ENCODE measurements at places on chromosomes 6 and 20.

GRCh38 chr6:128284128-128284527, 236.3 kb downstream of the PTPRK start:
- DNase-seq: no peak

DNA sequence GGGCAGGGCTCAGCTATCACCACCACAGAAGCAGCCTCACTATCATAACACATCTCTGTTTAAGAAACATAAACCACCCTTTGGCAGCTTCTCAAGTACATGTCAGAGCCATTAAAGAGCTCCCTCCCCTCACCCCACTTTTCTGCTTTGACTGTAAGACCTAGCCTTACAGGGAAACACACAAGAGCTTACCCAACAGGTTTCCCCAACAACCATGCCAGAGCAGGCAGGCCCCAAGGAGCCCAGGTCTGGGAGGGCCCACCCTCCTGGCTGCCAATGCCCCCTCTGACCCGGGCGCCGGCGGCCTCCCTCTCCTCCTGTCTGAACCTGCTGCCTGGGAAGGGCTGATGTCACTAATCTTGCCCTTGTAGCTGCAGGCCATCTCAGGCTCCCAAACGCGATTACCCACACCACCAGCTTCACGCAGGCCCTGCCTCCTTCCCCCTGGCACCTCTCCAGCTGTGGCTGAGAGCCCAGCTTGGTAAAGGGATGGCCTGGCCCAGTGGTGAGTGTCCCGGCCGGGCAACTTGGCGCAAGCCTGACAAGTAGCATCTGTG, 402.0 kb downstream of the MAFB start:
- DNase-seq: no peak

- DNase-seq: no peak
These were observed 75.3 kb upstream of the RIPOR2 start for GRCh38 chr6:25010902-25011625.

- no peak for DNase-seq
These were observed 108.3 kb upstream of the PHACTR3 start for GRCh38 chr20:59495894-59496510.

GRCh38 chr6:18495236-18495635, 108.1 kb downstream of the RNF144B start:
- DNase-seq: peak; percentile 91

GRCh38 chr6:100057941-100058340, 63.9 kb upstream of the MCHR2 start:
- no peak for DNase-seq

GRCh38 chr6:43578748-43579147, 2.8 kb downstream of the POLH start:
- no peak for DNase-seq

GRCh38 chr20:420721-421574, 12.8 kb downstream of the RBCK1 start:
- no peak for DNase-seq

GRCh38 chr6:160365117-160365516, 16.9 kb downstream of the SLC22A3 start:
- no peak for DNase-seq

DNA sequence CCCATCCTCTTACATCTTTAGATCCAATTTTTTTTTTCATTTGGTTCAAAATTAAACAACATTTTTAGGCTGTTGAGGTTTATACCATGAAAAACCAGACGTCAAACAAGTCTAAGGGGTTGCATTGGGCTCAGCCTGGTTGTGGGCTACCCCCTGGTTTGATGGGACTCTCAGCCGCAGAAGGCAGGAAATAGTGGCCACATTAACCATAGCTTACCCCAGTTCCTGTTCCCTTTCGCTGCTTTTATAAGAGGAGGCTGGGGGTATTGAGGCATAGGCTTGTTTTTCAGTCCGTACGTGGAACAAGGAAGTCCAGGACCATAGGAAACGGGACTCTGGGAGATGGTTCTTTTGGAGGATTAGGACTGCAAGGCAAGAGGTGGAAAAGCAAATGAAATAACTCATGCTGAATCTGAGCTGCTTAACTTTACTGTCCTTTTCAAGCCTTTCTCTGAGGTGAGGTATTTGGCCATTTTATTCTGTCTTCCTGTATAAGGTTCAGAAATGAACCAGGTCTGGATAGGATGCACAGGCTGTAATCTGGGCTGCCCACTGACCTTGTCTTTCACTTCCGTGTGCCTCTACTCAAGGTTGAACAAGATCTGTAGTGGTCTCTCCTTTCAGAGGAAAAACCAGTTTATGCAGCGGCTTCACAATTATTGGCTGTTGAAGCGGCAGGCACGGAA, 7.7 kb downstream of the BRPF3 start:
- no peak for DNase-seq

DNA sequence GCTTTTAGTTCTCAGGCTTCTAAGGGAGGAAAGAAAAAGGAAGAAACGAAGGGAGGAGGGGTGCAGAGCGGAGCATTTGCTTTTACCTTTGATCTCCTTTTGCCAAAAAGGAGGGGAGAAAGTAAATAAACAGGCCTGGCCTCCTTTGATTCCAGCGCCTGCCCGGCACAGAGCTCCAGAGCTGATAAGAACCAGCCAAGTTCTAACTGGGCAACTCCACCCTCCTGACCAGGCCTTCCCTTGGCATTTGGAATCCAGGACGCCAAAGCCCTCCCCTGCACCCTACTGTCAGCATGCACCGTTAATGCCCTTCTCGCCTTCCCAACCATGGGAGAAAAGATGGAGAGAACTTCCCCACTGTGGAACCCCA, 120.8 kb upstream of the PTPN1 start:
- no peak for DNase-seq

DNA sequence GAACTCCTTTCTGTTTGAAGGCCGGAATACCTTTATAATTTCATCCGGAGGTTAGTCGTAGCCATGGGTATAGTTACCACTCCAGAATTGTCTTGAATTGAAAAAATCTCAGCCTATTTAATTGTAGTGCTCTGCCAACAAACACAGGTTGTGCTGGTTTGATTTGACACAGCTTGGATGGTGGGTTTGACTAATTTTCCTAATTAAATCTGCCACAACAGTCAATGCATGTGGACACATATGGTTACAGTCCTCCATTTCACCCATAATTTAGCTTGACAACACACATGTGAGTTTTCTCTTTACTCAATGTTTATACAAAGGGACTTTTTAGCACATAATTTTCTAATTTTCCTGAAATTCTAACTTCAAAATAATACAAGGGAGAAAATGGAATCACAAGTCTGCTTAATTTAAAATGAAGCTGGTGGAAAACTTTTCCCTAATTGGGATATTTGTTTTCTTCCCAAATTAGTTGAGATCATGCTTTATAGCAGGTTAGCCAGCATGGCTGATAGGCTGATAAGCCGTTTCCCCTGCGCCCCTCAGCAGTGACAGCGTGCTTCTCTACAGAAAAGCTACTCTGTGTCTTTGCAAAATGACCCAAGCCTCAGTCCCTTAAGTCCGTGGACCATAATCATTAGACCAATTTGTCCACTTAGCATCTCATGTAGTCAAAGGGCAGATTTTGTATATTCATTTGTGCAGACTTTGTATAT, 463.5 kb upstream of the FLRT3 start:
- no peak for DNase-seq

- DNase-seq: no peak
These were observed 93.5 kb downstream of the RPS12 start for GRCh38 chr6:132907914-132908313.

DNA sequence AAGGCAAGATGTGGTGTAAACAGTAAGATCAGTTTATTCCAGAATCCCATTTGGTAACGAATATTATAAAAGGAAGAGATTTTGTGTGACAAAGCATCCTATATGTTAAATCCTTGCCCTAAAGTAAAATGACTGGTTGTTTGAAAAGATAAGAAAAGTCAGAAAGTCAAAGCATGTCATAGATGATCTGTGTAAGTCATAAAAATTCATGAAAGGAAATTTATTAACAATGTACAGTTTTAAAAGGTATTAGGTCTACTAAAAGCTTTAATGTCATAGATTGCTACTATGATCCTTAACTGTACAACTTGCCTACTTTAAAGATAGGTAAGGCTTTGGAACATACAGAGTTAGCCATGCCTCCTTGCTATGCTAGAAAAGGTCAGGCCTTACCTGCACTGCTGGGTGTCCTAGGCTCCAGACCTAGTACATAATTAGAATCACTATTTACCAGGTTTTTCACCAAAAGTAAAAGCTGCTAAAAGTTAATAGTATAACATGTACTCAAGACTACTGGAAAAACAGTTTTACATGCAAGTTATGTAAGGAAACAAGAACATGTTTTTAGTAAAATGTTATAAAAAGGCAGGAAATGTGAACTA, 1090.1 kb upstream of the ADGRB3 start:
- no peak for DNase-seq

DNA sequence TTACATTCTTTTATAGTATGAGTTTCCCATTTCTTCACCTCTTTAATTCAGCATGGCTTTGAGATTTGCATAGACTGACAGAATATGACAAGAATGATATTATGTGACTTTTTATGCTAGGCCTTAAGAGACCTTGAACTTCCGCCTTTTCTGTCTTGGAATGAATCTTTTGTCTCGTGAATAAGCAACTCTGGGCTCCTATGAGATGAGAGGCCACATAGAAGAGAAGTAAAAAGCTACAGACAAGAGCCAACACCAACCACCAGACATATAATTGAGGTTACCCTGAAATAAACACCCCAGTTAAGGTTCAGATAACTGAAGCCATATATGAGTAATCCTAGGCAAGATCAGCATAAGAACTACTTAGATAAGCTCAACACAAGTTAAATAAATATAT, 600.8 kb downstream of the MEI4 start:
- no peak for DNase-seq

- no peak for DNase-seq
These were observed 3.9 kb upstream of the PRDM13 start for GRCh38 chr6:99602520-99603420.

DNA sequence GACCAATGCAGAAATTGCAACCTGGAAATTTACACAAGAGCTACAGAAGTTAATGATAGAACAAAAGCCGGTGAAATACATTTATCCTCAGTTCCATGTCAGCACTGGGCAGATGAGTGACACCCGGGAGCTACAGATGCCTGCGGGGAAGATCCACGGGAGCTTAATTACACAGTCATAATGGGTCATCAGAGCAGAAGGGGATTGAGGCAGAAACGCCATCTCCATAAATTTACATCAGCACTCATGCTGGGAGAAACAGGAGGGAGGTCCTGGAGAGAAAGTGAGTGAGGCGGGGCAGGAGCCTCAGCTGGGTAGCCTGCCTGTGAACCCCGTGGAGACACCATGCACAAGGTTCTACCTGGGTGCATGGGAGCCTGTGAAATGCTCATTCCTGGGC, 37.6 kb upstream of the CST7 start:
- no peak for DNase-seq

GRCh38 chr20:53445932-53446331, 147.7 kb downstream of the ZNF217 start:
- no peak for DNase-seq

DNA sequence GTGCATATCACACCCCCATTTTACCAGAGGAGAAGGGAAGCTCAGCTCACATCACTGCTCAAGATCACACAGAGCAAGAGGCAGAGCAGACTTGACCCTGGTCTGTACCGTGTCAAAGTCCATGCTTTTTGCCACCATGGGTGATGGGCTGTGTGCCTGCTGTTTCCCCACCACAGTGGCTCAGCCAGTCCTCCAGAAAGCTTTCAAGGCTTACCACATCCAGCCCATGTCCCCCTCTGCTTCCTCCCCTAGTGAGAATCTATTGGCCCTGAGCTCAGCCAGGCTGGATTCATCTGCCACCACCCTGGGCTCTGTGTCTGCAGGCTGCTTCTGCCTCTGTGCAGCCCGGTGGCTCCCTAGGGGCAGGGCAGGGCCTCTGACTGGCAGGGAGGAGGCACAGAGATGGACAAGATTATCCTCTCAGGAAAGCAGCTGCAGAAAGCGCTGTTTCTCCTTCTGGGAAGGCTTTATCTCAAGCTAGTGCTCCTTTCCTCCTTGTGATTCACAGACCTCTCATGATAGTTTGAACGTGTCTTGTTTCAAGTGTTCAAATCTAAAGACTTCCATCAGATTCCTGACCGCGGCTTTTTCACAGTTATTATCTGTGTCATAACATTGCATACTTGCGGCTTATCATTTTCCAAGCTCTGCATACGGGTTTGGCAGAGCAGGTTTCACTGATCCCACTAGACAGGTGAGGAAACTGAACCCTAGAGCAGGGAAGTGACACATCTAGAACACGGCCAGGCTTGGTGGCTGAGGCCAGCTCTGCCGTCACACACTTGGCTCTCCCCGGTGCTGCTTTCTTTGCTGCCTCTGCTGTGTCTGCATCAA, 37.4 kb downstream of the VEGFA start:
- DNase-seq: no peak

- DNase-seq: no peak
These were observed 311.0 kb downstream of the CENPW start for GRCh38 chr6:126650931-126651330.

- DNase-seq: peak; percentile 67
These were observed 253.2 kb downstream of the UST start for GRCh38 chr6:148999929-149000468.

DNA sequence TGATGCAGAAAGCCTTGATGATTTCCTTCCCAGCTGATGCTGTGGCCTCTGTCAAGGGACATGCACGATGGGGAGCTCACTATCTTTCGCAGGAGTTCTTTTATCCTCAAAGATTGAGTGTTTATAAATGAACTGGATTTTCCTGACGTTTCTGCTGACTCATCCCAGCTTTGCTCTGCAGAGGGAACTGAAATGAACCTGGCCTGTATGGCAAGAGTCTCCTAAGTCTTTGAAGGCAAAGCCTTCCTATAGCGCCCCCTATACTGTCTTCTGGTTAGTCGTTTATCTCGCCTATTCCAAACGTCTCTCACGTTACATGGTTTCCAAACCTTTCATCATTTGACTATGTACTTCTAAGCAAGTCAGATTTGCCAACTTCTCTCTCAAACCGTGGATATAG, 565.3 kb downstream of the KIF16B start:
- DNase-seq: no peak

GRCh38 chr6:56555438-56555872, 87.2 kb downstream of the DST start:
- DNase-seq: no peak

GRCh38 chr6:129186988-129187387, 304.1 kb downstream of the LAMA2 start:
- peak; percentile 38 for DNase-seq

GRCh38 chr6:135066806-135067205, 12.2 kb upstream of the HBS1L start:
- DNase-seq: no peak

DNA sequence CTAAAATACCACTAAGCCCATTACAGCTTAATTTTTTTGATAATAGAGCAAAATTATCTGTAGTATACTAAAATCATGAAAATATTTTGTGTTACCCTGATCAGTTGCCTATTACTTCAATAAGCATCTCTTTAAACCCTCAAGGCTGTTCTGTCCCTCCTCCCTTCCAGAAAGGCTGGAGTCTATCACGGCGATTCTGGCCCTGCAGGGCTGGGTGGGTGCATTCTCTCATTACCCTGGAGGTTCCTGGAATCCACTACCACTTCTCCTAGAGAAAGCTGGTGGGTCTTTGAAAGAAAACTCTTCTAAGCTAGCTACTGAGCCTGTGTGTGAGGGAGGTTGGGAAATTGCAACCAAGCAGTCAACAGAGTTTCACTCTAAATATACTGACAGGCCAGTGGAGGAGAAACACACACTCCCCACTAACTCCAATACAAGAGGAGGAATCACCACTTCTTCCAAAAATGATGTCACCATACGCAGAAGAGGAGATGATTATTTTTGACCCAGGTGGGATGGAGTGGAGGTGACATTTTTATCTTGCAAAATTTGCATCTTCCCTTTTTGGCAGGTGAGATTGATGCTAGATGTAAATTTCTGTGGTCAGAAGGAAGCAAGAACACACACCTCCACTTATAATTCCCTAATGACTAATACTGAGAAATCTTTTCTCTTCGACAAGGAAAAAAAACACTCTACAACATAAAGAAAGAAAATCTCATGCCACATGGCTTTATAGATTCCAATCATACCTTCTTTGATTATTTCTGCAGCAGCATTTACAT, 182.3 kb upstream of the PHACTR1 start:
- no peak for DNase-seq
